Heart right ventricle (tissue), 16 donors: ENCODE measurements at places on chromosomes 2 and 18. TPM values are rescaled to one million over a fixed set of nuclear protein-coding genes. Genes with fewer than 3 reads are reported as not detected.

The SETBP1 gene
- 4.5 TPM for total RNA-seq

The CPLX4 gene
- total RNA-seq, result not detected

The KIF3C gene
- 2.3 TPM for total RNA-seq

The NEU2 gene
- total RNA-seq, result not detected

- DNase-seq, result no peak
- no peaks in the 10 kb centered on the region for H3K36me3 ChIP-seq
- H3K27me3 ChIP-seq, result no peaks in the 10 kb centered on the region
- H3K27ac ChIP-seq, result no peak overlapping the region
- no peak overlapping the region for H3K4me3 ChIP-seq
- peaks cover 3% of the 10 kb centered on the region for H3K4me1 ChIP-seq
Observed at GRCh38 chr2:224174990-224175389, 135.9 kb upstream of the SERPINE2 start.

DNA sequence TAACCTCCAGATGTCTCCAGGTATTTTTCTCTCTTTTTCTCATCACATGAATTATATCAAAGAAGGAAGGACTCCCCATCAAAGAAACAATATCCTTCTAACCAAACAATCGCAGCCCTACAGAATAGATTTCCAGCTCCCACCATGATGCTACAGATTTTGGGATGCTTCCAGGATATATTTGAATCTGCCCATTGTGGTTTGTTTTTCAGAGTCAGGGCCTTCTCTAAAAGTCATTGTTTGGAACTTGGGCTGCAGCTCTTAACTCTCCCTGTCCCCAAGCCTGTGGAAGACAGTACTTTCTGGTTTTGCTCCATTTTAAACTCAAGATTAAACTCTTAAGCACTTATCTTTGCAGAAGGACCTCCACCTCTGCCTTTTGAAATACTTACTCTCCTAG, 223.2 kb downstream of the PMAIP1 start:
- H3K4me3 ChIP-seq, result no peak overlapping the region
- H3K4me1 ChIP-seq, result no peaks in the 10 kb centered on the region
- no peak for DNase-seq
- no peaks in the 10 kb centered on the region for H3K36me3 ChIP-seq
- no peaks in the 10 kb centered on the region for H3K27me3 ChIP-seq

DNA sequence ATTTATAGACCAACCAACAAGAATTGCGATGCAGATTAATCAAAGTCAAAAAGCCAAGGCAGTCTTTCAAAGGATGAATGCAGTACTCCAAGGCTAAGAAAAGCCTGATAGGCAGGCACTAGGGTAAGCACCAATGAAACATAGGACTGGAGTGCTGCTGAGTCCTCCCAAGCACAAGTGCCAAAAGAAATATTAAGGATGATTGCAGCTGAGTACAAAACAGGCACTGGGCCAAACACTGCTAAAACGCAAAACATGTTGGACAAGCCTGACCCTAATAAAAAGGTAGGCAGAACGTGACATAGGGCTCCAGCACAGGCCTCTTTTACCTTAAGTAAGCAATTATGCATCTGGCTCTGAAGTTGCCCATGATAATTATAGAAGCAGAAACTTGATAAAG, 160.1 kb upstream of the LRP1B start:
- no peaks in the 10 kb centered on the region for H3K27me3 ChIP-seq
- H3K27ac ChIP-seq, result no peak overlapping the region
- no peaks in the 10 kb centered on the region for H3K4me1 ChIP-seq
- H3K36me3 ChIP-seq, result no peaks in the 10 kb centered on the region

DNA sequence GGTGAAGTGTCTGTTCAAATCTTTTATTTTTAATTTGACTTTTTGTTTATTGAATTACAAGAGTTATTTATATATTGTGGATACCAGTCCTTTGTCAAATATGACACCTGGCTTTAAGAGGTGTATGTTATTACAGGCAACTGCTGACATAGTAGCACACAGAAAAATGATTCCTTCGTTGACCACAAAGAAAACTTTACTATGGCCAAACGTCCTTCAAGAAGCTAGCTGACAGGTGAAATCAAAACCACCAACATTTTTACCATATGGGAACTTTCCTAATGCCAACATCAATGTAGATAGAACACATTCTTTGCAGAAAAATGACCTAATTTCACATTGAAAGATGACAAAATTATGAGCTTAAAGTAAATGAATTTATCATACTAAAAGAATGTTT, 6.4 kb upstream of the SRBD1 start:
- DNase-seq, result no peak
- H3K4me1 ChIP-seq, result no peaks in the 10 kb centered on the region
- H3K27me3 ChIP-seq, result no peaks in the 10 kb centered on the region

DNA sequence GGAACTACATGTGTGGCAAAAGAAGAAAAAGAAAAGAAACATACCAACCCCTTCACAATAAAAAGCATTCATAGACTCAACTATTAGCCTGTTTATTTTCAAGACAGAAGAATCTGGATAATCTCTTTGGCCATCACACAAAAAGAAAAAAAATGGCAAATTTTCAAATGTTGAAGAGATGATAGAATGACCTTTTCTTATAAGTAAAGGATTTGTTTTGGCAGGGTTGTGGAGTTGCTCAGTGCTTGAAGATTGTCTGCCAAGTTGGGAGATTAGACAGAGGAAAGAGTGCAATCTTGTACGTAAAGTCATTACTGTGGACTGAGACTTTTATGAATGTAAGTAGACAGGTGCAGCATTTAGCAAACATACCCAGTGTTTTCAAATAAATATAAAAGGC, 18.5 kb upstream of the FAM171B start:
- no peak overlapping the region for H3K4me3 ChIP-seq
- DNase-seq, result no peak
- H3K27ac ChIP-seq, result no peak overlapping the region
- no peaks in the 10 kb centered on the region for H3K4me1 ChIP-seq

- no peaks in the 10 kb centered on the region for H3K4me1 ChIP-seq
- peaks cover 13% of the 10 kb centered on the region for H3K27me3 ChIP-seq
- no peak overlapping the region for H3K27ac ChIP-seq
- DNase-seq, result no peak
- no peaks in the 10 kb centered on the region for H3K36me3 ChIP-seq
Observed at GRCh38 chr2:127911737-127912136, 26.0 kb upstream of the AMMECR1L start.

- H3K27me3 ChIP-seq, result no peaks in the 10 kb centered on the region
- H3K36me3 ChIP-seq, result no peaks in the 10 kb centered on the region
- no peaks in the 10 kb centered on the region for H3K4me1 ChIP-seq
- H3K4me3 ChIP-seq, result no peak overlapping the region
- H3K27ac ChIP-seq, result no peak overlapping the region
- DNase-seq, result peak; percentile 30
Observed at GRCh38 chr18:44036501-44036900, 644.2 kb upstream of the SETBP1 start.

DNA sequence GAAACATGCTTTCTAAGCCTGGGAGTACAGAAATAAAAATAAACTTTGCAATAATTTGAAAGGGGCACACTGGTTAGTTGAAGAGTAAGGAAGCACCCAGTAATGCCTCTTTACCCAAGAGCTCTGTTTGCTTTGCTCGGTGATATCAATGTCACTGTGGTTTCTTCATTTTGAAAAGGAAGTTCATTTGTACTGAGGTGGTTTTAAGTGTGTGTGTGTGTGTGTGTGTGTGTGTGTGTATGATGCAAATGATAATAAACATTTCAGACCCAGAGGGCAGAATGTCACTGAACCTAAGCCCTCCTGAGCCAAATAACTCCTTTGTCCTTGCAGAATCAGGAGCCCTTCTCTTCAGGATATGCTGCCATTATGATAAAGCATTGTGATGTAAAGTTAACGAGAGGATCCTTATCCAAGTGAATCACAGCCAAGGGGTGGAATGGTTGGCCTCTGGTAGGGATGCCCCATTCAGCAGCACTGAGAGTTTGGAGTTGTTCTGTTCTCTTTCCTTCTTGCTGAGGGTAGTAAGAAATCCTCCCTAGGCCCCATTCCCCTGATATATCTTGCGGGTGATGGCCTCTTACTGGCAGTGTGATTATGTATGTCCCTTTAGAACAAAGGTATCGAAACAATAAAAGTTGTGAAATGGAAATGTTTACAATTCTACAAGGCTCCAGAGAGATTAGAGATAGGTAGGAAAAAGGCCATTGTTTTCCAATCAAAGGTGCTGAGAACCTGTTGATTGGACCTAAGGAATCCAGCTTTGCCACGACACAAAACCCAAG, 7.6 kb downstream of the ITGA6 start:
- H3K4me1 ChIP-seq, result peaks cover 46% of the 10 kb centered on the region
- H3K27ac ChIP-seq, result peak overlapping the region; percentile 45
- no peaks in the 10 kb centered on the region for H3K27me3 ChIP-seq
- no peaks in the 10 kb centered on the region for H3K36me3 ChIP-seq

DNA sequence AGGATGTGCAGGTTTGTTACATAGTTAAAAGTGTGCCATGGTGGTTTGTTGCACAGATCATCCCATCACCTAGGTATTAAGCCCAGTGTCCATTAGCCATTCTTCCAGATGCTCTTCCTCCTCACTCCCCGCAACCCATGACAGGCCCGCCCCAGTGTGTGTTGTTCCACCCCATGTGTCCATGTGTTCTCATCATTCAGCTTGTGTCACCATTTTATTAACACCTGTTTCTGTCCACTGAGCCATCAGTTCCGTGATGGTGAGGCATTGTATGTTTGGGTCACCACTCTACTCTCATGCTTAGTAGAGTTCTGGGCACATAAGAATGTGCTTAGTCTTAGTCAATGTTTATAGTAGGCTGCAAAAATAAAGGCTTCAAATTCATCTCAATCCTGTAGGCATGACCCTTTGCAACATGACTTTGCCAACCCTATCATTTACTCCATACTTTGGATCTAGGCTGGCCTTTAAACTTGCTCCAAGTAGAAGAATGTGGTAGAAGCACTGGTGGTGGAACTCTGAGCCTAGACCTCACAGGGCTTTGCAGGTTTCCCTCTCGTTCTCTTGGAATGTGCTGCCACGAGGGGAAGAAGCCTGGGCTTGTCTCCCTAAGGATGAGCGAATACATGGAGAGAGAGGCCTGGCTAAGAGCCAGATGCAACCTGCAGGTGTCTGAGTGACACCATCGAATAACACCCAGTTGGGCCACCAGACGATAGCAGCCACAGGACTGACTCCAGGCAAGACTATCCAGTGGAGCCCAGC, 161.5 kb downstream of the NAPG start:
- no peaks in the 10 kb centered on the region for H3K4me1 ChIP-seq
- H3K27ac ChIP-seq, result no peak overlapping the region
- no peak for DNase-seq
- no peaks in the 10 kb centered on the region for H3K36me3 ChIP-seq
- H3K27me3 ChIP-seq, result no peaks in the 10 kb centered on the region

GRCh38 chr2:133054297-133054696, 384.3 kb upstream of the LYPD1 start:
- no peak overlapping the region for H3K4me3 ChIP-seq
- H3K4me1 ChIP-seq, result peaks cover 6% of the 10 kb centered on the region
- DNase-seq, result no peak
- H3K27ac ChIP-seq, result no peak overlapping the region
- no peaks in the 10 kb centered on the region for H3K27me3 ChIP-seq

- no peak overlapping the region for H3K27ac ChIP-seq
- no peaks in the 10 kb centered on the region for H3K4me1 ChIP-seq
- DNase-seq, result peak; percentile 5
- no peaks in the 10 kb centered on the region for H3K27me3 ChIP-seq
- H3K4me3 ChIP-seq, result no peak overlapping the region
- no peaks in the 10 kb centered on the region for H3K36me3 ChIP-seq
Observed at GRCh38 chr2:211455216-211455841, 898.9 kb downstream of the CPS1 start.

GRCh38 chr18:63949068-63949737, at the start of gene HMSD:
TSS of gene HMSD (plus strand) at chr18:63949301. CDS start at chr18:63953456, 4,155 bp downstream.
- H3K27ac ChIP-seq, result no peak within 1 kb of the TSS
- H3K36me3 ChIP-seq, result no peaks in the 10 kb centered on the region
- H3K27me3 ChIP-seq, result peaks cover 42% of the 10 kb centered on the region
- peak within 1 kb of the TSS; percentile 42 for H3K4me3 ChIP-seq
- peak; percentile 52 for DNase-seq
- peaks cover 10% of the 10 kb centered on the region for H3K4me1 ChIP-seq

DNA sequence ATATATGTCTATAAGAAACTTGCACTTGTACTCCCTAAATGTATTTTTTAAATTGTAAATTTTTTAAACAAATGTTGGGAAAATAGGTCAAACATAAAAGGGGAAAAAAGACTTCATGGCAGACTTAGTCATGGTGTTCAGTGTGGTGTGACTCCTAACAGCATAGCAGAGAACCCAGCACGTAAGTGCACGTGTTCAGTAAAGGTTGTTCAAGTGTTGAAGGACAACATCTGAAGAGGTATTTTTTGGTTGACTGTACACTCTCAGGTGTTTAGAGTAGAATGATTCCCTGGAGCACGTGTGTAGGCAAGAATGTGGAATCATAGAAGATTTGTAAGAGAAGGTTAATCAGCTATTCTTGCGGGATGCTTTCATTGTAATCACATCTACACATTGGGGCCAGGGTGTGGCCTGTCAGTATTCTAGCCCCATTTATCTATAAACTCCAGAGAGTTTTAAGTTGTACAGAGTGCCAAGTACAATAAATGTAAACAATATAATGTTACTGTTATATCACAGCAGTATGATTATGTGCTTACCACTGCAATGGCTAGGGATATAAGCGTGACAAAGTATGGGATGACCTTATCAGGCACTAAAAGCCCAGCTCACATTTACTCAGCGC, 106.8 kb downstream of the CRIM1 start:
- H3K4me1 ChIP-seq, result peaks cover 39% of the 10 kb centered on the region
- no peak overlapping the region for H3K4me3 ChIP-seq
- peaks cover 24% of the 10 kb centered on the region for H3K36me3 ChIP-seq
- no peaks in the 10 kb centered on the region for H3K27me3 ChIP-seq

DNA sequence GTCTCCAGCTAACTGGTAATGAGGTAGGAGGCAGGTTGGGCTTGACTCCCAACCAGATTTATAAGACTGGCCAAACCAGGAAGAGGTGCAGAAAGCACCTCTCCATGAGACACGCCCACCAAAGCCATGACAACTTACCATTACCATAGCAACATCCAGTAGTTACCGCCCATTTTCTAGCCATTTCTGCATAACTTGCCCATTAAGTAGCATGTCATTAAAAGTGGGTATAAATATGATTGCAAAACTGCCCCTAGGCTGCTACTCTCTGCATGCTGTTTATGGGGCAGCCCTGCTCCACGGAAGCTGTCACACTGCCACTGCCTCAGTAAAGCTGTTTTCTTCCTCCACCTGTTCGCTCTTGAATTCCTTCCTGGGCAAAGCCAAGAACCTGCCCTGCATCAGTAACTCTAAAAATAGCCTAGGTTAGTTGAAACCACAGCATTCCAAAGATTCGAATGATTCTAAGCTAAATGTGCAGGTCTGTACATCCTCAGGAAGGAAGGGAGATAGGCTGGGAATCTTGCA, 131.9 kb downstream of the ATL2 start:
- H3K4me3 ChIP-seq, result no peak overlapping the region
- no peak overlapping the region for H3K27ac ChIP-seq
- no peaks in the 10 kb centered on the region for H3K36me3 ChIP-seq
- H3K4me1 ChIP-seq, result no peaks in the 10 kb centered on the region
- no peaks in the 10 kb centered on the region for H3K27me3 ChIP-seq

GRCh38 chr18:65093346-65093745, 657.5 kb upstream of the CDH7 start:
- H3K4me3 ChIP-seq, result no peak overlapping the region
- no peaks in the 10 kb centered on the region for H3K27me3 ChIP-seq
- DNase-seq, result no peak
- no peaks in the 10 kb centered on the region for H3K36me3 ChIP-seq
- H3K4me1 ChIP-seq, result no peaks in the 10 kb centered on the region
- H3K27ac ChIP-seq, result no peak overlapping the region
